ENCODE measurements at places on chromosomes 4 and X.
A peak's percentile ranks its signal among the peaks of the same experiment; 100 is the strongest.

GRCh38 chrX:133307637-133308498 is 89.7 kb upstream of the TFDP3 start:
- no peak for DNase-seq

GRCh38 chr4:78651250-78651860 is 99.8 kb downstream of the ANXA3 start:
- DNase-seq: no peak

- peak; percentile 53 for DNase-seq
These were observed 183.2 kb downstream of the FBXW7 start for GRCh38 chr4:152352622-152353116.

GRCh38 chrX:129781134-129781672 is 1.5 kb downstream of the SASH3 start:
- DNase-seq: no peak
